ENCODE measurements at places on chromosomes 4 and X.

GRCh38 chr4:39051492-39051891 lies 10.5 kb upstream of the KLHL5 start:
- DNase-seq = no peak

DNA sequence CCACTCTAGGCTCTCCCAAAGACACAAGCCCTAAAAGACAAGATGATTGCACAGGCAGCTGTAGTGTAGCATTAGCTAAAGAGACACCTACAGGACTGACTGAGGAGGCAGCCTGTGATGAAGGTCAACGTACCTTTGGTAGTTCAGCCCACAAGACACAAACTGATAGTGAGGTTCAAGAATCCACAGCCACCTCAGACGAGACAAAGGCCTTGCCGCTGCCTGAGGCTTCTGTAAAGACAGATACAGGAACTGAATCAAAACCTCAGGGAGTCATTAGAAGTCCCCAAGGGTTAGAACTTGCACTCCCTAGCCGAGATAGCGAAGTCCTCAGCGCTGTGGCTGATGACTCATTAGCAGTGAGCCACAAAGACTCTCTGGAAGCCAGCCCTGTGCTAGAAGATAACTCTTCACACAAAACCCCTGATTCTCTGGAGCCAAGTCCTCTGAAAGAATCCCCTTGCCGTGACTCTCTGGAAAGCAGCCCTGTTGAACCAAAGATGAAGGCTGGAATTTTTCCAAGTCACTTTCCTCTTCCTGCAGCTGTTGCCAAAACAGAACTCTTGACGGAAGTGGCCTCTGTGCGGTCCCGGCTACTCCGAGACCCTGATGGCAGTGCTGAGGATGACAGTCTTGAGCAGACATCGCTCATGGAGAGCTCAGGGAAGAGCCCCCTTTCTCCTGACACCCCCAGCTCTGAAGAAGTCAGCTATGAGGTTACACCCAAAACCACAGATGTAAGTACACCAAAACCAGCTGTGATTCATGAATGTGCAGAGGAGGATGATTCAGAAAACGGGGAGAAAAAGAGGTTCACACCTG lies 306.3 kb downstream of the ANK2 start:
- peak; percentile 58 for DNase-seq

DNA sequence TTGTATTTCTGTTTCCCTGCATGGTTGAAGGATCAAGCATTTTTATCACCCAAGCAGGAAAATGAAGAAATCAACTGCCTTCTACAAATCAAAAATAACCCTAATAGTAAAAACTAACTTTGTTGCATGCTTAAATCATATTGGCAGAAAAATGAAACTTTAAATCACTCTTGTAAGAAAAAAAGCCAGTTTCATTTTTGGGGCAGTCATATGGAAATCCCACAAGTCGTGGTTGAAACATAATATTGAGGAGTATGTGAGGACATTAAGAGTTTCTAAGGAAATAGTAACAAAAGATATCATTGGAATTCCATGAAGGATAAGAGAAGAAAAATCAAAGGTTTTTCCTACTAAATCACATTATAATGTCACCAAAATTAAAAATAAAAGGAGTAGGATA lies 8.4 kb downstream of the TEC start:
- no peak for DNase-seq

GRCh38 chr4:24914460-24914859 lies 1.6 kb upstream of the CCDC149 start:
- DNase-seq = no peak

GRCh38 chr4:159014859-159015258 lies 88.0 kb upstream of the RAPGEF2 start:
- DNase-seq = no peak

- no peak for DNase-seq
Observed at GRCh38 chr4:121728066-121728465, 31.3 kb upstream of the ANXA5 start.

DNA sequence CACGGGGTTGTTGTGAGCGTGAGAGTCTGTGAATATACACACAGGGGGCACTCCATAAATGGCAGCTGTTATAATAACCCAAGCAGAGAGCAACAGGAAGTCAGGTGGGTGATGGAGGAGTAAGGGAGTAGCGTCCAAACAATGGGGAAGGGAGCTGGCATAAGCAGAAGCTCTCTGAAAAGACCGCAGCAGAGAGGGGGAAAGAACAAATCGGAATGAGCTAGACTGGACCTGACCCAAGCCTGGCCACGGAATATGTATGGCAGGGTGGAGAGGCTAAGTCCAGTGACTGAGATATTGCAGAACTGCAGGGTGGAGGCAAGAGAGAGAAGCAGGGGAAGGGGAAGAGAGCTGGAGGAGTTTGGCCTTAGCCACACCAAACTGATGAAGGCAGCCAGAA lies 6.5 kb upstream of the GJB1 start:
- DNase-seq = no peak

DNA sequence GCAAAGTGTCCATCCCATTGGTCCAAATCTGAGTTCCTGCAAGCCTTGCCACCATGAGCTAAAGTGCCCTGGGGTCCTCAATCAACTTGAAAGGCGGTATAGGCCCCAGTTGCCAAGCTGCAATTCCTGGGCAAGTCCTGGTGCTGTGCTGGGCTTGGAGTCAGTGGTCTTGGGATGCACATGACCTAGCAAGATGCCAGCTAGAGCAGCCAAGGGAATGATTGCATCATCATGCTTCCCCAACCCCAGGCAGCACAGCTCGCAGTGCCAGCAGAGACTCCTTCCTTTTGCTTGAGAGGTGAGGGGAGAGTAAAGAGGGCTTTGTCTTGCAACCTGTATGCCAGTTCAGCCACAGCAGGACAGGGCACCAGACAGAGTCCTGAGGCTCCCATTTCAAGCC lies 50.5 kb downstream of the KCNIP4 start:
- DNase-seq = no peak

- no peak for DNase-seq
Observed at GRCh38 chrX:74304016-74304415, at the start of gene ZCCHC13. Gene ZCCHC13 (plus strand): TSS chrX:74304180. CDS start chrX:74304267, 87 bp downstream.

GRCh38 chr4:30801876-30802275 lies 81.7 kb downstream of the PCDH7 start:
- DNase-seq = no peak

Data from activated CD4-positive, CD25-positive, alpha-beta regulatory T cell treated with anti-CD3 and anti-CD28 coated beads, Interleukin-2, amount 50 U/mL, for 72 hours (primary cell).